ENCODE measurements at places on chromosomes 4 and X. TPM values are rescaled to one million over a fixed set of nuclear protein-coding genes. Genes with fewer than 3 reads are reported as not detected.

GRCh38 chr4:138241281-138242075 lies 671 bp downstream of the SLC7A11 start:
- no peak for DNase-seq

GRCh38 chrX:107601759-107602158 lies 26.6 kb upstream of the PRPS1 start:
- DNase-seq: no peak

GRCh38 chrX:17744896-17745523 lies 7.7 kb downstream of the SCML1 start:
- no peak for DNase-seq

DNA sequence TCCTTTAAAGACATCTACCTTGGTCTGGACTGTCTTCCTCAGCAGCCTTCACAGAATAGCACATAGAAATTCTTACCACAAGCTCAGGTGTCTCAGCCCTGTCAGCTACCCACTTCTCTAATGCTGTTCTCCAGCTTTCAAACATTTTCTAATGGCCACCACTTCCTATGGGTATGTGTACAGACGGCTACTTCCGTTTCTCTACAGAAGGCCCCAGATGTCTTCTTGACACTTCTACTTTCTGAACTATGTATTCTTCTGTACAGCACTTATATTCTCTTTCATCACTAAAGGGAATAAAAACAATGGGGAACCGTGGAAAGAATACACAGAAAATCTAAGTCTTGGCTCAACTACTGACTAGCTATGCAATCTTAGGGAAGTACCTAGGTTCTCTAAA lies 13.3 kb downstream of the OPHN1 start:
- no peak for DNase-seq

GRCh38 chrX:44935640-44936039 lies 62.7 kb downstream of the KDM6A start:
- DNase-seq: no peak

DNA sequence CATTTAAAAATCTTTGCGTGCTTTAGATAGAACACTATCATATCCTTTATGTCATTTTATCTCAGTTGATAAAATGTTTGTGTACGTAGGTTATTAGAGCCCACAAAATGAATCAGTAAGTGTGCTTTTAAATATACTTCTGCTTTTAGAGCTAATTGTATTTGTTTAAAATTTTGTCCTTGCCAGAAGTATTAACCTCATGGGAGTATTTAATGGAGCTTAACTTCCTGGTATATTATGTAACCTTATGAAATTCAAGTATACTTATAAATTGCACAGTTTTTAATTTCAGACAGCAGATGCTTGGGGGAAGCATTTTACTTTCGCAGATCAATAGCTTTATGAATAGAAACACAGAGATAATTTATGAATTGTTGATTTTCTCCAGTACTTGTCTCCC lies 90.2 kb downstream of the DIPK2B start:
- no peak for DNase-seq

GRCh38 chr4:155632310-155632840 lies 34.3 kb upstream of the GUCY1A1 start:
- DNase-seq: no peak

GRCh38 chrX:142096253-142096652 lies 108.8 kb downstream of the MAGEC2 start:
- DNase-seq: no peak

GRCh38 chrX:2628751-2629315 lies 62.3 kb upstream of the CD99 start:
- DNase-seq: no peak

GRCh38 chrX:30938295-30938694 lies 49.2 kb upstream of the TAB3 start:
- DNase-seq: no peak

DNA sequence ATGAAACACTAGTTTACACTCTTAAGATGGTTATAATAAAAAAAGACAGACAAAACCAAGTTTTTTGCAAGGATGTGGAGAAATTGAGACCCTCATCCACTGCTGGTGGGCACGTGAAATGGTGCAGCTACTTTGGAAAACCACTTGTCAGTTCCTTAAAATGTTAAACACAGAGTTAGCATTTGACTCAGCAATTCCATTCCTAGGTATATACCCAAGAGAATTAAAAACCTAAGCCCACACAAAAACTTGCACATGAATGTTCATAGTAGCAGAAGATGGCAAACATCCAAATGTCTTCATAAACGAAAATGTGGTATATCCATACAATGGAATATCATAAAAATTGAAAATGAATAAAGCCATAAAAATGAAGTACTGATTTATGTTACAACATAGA lies 75.4 kb downstream of the ZNF827 start:
- DNase-seq: no peak

GRCh38 chr4:18735740-18736268 lies 714.2 kb upstream of the LCORL start:
- no peak for DNase-seq

DNA sequence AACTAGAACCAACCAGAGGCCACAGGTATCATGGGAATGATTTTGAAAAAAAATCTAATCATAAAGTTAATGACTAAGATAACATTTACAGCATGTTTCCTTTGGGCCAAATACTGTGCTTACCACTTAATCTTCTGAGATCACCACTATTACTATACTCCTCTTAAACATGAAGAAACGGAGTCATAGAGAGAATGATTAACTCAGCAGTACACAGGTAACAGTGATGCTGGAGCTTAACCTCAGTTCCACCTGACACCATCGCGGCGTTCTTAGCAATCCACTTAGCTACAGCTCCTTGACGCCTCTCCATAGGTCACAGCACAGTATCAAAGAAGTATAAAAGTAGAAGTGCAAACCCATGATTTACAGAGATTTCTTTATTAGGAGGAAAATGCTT lies 592.6 kb upstream of the SLIT2 start:
- no peak for DNase-seq

DNA sequence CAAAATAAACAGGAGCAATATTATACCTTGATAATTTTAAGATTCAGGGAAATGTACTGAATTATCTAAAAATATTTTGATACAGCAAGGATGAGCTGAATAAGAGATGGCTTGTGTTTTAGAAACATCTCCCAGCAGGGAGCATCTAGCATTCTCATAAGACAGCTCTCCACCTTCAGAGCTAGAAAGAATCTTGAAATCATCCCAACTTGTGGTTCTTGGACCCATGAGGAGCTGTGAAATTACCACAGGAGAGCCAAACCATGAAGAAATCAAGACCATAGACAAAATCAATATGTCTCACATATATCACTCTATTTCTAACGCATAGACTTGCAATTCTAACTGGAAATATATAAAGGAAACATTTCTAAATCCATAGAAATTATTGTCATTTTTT lies 210.6 kb upstream of the DKK2 start:
- no peak for DNase-seq

DNA sequence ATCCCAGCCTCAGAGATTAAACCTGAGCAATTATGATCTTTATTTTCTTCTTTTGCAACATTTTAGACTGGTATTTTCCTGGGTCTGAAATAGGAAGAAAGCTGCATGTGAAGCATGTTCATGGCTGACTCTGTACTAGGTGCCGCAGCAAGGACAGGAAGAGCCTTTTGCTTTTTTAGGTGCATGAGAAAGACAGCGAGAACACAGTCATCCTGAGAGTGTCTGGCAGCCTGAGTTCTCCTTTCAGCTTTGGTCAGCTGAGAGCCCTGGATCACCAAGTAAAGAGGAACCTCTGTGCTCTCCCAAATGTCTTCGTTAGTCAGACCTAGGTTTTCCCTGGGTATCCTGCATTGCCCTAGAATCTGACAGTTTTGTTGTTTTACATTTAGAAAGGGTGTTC lies 29.8 kb downstream of the FAM149A start:
- no peak for DNase-seq

- DNase-seq: no peak
Observed at GRCh38 chr4:71212216-71212615, 126.6 kb upstream of the SLC4A4 start.

DNA sequence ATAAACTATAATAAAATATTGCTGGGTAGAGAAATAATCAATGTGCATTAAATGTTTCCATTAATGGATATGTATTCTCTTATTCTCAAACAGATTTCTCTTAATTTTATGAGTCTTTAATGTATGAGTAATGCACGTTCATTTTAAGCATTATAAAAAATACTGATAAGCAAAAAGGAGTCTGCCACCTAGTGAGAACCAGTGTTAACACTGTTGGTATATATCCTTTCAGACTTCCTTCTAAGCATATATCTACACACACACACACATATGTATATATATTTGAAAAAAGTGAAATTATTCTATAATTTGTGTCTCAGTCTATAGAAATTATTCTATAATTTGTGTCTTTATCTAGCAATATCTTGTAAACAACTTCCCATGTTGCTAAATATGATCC lies 49.9 kb upstream of the MTMR1 start:
- no peak for DNase-seq

DNA sequence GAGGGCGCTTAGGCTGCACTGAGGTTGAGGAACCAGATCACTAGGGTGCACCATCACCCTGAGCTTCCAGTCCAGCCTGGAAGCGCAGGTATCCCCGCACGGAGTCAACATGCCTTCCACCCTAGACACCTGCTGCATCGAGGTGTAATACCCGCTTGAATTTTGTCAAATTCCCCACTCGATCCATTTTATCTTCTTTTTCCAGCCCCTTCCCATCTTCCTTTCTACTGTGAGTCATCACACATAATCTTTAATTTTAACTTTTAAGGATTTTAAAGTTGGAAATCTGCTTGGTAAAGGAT lies 821 bp downstream of the PLK4 start:
- DNase-seq: no peak

DNA sequence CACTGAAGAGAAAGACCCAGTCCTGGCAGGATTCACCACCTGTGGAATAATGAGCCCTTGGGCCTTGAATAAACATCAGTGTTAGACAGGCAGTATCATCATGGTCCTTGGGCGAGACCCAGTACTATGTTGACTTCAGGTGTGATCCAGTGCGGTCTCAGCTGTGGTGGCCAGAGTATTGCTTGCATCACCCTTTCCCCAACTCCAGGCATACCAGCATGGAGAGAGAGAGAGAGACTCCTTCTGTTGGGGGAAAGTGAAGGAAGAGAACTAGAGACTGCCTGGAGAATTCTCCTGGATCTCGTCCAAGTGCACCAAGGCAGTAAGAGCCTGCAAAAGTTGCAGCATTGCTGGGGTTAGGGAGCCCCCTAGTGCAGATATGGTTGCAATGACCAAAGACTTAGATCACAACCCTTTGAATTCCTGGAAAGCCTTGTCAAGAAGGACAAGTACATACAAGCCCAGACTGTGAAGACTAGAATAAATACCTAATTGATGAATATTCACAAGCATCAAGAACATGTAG lies 61.1 kb upstream of the VAMP7 start:
- DNase-seq: peak; percentile 40

DNA sequence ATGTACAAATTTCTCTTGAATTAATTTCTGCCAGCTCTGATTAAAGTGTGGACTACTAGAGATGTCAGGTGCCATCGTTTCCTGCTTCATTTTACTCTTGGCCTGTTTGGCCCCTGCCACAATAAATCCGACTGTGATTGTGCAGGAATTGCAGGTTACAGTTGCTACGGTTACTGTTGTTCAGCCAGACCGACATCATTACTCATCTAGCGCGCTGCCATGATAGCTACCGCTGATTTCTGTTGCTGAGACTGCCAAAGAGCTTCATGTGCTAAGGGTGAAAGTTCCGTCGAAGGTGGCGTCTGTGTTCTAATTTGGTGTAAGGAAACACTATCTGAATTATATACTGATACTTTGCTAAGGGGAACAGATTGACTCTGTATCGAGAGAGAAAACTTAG lies 22.1 kb downstream of the SLIT2 start:
- no peak for DNase-seq

- DNase-seq: no peak
Observed at GRCh38 chr4:98794565-98795205, 134.2 kb downstream of the EIF4E start.

GRCh38 chr4:139791681-139792080 lies 126.1 kb downstream of the MGST2 start:
- no peak for DNase-seq

- DNase-seq: no peak
Observed at GRCh38 chrX:39336671-39337311, 535.5 kb downstream of the MID1IP1 start.

GRCh38 chr4:100746141-100746739 lies 228.4 kb upstream of the EMCN start:
- DNase-seq: no peak

GRCh38 chrX:97524997-97525396 lies 641.3 kb downstream of the RPA4 start:
- no peak for DNase-seq

Gene PGRMC1
- 202 TPM for total RNA-seq

Gene NUDT10
- total RNA-seq: 18.3 TPM

Gene HEPH
- total RNA-seq: 12.2 TPM

Gene VEGFC
- 3.1 TPM for total RNA-seq

Gene VSIG4
- total RNA-seq: not detected

Gene PAGE2B
- total RNA-seq: not detected

Gene POF1B
- not detected for total RNA-seq

Gene PASD1
- not detected for total RNA-seq

Gene MSMO1
- 139 TPM for total RNA-seq

Gene SSX4
- total RNA-seq: not detected
